ENCODE measurements at places on chromosomes 4 and X. TPM values are rescaled to one million over a fixed set of nuclear protein-coding genes. Genes with fewer than 3 reads are reported as not detected.

The TEC gene
- total RNA-seq, result 1.7 TPM

The HELT gene
- total RNA-seq, result not detected

The TBX22 gene
- total RNA-seq, result 0.81 TPM

The XPNPEP2 gene
- 0.11 TPM for total RNA-seq

The MAP3K15 gene
- total RNA-seq, result 1.3 TPM

The SORBS2 gene
- total RNA-seq, result 8.8 TPM

The DMP1 gene
- not detected for total RNA-seq

The TREX2 gene
- total RNA-seq, result 1.3 TPM

The FIP1L1 gene
- 71.2 TPM for total RNA-seq

GRCh38 chrX:106612393-106612763 is 600 bp downstream of the RADX start:
- no peak for DNase-seq
- H3K27ac ChIP-seq, result no peak overlapping the region
- H3K4me3 ChIP-seq, result peak overlapping the region; percentile 93
- H3K4me1 ChIP-seq, result no peaks in the 10 kb centered on the region
- no peaks in the 10 kb centered on the region for H3K27me3 ChIP-seq

- no peaks in the 10 kb centered on the region for H3K4me1 ChIP-seq
- H3K4me3 ChIP-seq, result no peak overlapping the region
- no peak overlapping the region for H3K27ac ChIP-seq
- no peaks in the 10 kb centered on the region for H3K27me3 ChIP-seq
- H3K36me3 ChIP-seq, result peaks cover 2% of the 10 kb centered on the region
Observed at GRCh38 chr4:4328840-4329239, 38.8 kb downstream of the ZBTB49 start.

DNA sequence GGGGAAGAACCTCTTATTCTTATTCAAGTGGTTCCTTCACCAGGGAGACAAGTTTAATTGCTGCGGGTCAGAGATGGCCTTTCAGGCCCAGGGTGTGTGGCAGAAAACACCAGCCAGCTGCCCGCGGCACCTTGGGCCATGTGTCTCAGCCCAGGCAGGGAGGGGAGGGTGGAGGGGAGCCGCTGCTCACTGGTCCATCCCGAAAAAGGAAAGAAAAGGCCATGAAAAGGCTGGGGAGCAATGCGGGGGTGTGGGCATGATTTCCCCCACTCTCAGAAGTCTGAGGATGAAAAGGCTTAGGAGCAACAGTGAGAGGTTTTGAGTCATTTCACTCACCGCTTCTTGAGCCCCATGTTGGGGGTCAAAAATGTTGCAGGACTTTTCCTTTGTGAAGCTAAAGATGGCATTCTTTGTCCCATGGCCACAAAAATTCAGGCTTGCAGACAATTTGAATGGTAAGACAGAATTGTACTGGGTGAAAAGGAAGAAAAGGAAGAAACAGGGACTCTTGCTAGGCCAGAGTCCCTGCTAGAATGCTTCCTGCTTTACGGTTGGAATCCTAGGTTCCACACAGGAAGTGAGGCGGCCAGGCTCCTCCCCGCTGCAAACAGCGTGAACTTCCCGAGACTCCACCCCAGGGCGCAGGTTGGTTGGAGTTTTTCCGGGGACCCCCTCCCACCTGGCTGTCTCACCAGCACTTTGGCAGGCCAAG is 17.4 kb upstream of the FAM47E start:
- H3K27ac ChIP-seq, result peak overlapping the region; percentile 31
- H3K36me3 ChIP-seq, result peaks cover 6% of the 10 kb centered on the region
- peak overlapping the region; percentile 35 for H3K4me3 ChIP-seq
- H3K27me3 ChIP-seq, result no peaks in the 10 kb centered on the region

- DNase-seq, result no peak
- no peaks in the 10 kb centered on the region for H3K4me1 ChIP-seq
- no peaks in the 10 kb centered on the region for H3K27me3 ChIP-seq
- no peaks in the 10 kb centered on the region for H3K36me3 ChIP-seq
Observed at GRCh38 chr4:163172647-163173046, 6.0 kb upstream of the NAF1 start.

DNA sequence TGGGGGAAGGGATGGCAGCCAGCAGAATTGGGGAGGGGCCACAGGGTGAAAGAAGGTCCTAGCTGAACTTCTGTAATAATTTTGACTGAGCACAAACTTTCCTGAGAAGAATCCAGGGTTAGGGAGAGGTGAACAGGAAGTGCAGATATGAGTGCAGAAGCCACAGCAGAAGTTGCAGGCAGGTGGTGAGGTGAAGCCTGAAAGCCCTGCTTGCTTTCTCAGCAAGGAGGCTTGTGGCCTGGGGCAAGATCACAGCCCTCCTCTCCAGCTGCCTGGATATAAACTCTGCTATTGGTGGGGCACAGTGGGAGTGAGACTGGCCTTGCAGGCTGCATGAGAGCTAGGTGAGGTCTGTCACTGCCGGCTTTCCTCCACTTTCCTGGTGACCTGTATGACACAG is 44.1 kb upstream of the UPRT start:
- no peak overlapping the region for H3K4me3 ChIP-seq
- H3K27me3 ChIP-seq, result no peaks in the 10 kb centered on the region
- no peak for DNase-seq
- peaks cover 10% of the 10 kb centered on the region for H3K36me3 ChIP-seq

GRCh38 chr4:152462047-152462446 is 73.8 kb downstream of the FBXW7 start:
- DNase-seq, result no peak
- H3K4me3 ChIP-seq, result no peak overlapping the region
- H3K27me3 ChIP-seq, result no peaks in the 10 kb centered on the region
- no peak overlapping the region for H3K27ac ChIP-seq
- H3K4me1 ChIP-seq, result no peaks in the 10 kb centered on the region

DNA sequence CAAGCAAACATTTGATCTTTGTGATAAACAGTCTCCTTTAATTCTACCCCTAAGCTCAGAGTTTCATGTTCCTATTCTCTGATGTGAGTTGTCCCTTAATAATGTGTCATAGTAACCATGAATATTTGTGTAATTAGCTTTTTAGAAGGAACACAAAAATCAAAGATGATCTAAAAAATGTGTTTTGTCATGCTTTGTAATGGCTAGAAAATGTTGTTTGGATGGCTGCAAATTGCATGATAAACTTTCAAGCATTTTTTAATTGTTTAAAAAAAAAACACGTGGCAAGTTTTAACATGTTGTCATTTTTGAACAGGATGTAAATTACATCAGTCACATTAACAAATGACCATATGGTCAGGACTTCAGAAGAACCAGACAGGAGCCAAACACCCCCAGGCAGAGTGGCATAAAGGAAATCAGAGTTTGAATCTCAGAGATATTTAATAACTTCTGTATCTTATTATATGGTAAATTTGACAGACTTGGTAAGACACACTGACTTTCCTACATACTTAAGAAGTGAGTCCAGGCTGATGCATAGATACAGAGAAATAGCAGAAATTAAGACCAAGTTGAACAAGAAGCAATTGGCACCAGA is 223.9 kb upstream of the VEGFC start:
- H3K4me3 ChIP-seq, result no peak overlapping the region
- peaks cover 11% of the 10 kb centered on the region for H3K36me3 ChIP-seq
- DNase-seq, result no peak
- no peak overlapping the region for H3K27ac ChIP-seq

GRCh38 chr4:139624441-139625092 is 41.1 kb upstream of the MGST2 start:
- H3K27me3 ChIP-seq, result peaks cover 38% of the 10 kb centered on the region
- no peak overlapping the region for H3K27ac ChIP-seq
- no peak overlapping the region for H3K4me3 ChIP-seq
- no peak for DNase-seq
- no peaks in the 10 kb centered on the region for H3K36me3 ChIP-seq

DNA sequence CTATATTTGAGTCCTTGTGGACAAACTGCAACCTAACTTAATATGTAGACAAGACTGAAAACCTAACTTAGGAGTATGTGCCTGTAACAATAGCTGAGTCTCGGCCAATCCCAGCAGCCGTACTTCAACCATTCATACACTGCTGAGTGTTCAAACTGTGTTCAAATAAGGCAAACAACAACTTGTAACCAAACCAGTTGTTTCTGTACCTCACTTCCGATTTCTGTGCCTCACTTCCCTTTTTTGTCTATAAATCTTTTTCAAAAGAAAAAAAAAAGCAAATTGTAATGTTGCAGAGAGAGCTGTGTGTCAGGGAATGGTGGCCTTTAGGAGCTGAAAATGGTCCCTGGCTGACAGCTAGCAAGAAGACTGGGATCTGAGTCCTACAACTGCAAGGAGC is 46.0 kb downstream of the GEMIN8 start:
- H3K27me3 ChIP-seq, result no peaks in the 10 kb centered on the region
- H3K4me1 ChIP-seq, result no peaks in the 10 kb centered on the region
- H3K36me3 ChIP-seq, result peaks cover 7% of the 10 kb centered on the region
- H3K27ac ChIP-seq, result no peak overlapping the region

DNA sequence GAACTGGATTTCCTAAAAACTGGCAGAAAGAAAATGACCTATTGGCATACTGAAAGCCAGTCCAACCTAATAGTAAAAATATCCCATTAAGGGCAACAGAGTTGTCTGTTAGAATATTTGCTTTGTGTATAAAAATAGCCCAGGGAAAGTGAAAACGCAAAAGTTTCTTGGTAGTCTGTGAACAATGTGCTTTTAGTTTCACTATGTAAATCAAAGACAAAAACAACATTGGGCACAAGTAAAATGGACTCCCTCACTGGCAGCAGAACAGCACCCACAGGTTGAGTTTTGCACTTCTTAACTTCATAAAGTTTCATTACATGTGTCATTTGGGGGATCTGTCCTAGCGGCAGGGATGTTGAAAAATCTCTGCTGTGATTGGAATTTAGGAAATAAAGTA is 4.3 kb upstream of the FGG start:
- no peaks in the 10 kb centered on the region for H3K4me1 ChIP-seq
- no peak overlapping the region for H3K27ac ChIP-seq
- no peak for DNase-seq
- no peaks in the 10 kb centered on the region for H3K36me3 ChIP-seq

DNA sequence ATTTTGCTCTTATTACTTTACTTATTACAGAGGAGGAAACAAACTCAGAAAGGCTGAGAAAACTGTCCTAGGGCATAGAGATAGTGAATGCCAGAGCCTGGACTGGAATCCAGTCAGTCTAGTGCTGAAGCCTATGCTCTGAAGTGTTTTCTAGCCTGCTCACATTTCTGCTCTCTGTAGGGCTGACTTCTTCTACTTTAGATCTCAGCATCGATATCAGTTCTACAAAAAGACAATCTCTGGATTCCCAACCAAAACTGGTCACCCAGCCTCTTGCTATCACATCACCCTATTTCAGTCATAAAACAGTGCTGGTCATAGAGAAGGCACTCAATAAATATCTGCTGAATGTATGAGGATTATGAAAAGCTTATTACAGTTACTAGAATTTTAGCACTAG is 87.2 kb downstream of the FAM13A start:
- no peak for DNase-seq
- no peak overlapping the region for H3K27ac ChIP-seq
- no peaks in the 10 kb centered on the region for H3K36me3 ChIP-seq
- no peaks in the 10 kb centered on the region for H3K4me1 ChIP-seq
- H3K27me3 ChIP-seq, result no peaks in the 10 kb centered on the region

DNA sequence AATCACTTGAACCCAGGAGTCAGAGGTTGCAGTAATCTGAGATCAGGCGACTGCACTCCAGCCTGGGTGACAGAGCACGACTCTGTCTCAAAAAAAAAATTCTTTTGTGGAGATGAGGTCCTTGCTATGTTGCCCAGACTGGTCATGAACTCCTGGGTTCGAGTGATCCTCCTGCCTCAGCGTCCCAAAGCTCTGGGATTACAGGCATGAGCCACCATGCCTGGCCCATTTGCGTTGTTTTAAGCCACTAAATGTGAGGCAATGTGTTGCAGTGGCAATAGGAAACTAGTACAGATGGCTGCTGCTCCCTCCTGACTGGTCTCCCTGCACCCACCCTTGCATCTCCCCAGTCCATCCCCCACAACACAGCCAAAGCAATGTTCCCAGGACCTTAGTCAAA is 40.0 kb upstream of the APLN start:
- no peak overlapping the region for H3K27ac ChIP-seq
- H3K27me3 ChIP-seq, result no peaks in the 10 kb centered on the region
- H3K4me3 ChIP-seq, result peak overlapping the region; percentile 62
- no peak for DNase-seq
- peaks cover 9% of the 10 kb centered on the region for H3K4me1 ChIP-seq
- peaks cover 2% of the 10 kb centered on the region for H3K36me3 ChIP-seq

DNA sequence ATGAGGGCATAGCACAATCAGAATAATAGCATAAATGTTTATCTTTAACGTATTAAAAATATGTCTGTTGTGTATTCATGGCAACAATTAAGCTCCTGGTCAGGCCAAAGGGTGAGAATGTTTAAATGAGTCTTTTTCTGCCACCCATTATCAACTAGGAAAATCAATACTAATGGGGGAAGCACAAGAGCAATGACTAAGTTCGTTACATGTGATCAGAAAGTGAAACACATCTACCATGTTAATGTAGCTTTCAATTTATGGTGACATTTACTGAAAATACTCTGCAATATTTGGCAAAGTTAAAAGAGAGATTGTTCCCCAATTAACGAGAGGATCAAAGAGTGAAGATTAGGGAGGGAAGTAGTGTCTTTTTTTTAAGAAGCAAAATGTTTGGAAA is 143.7 kb downstream of the NAA11 start:
- H3K4me3 ChIP-seq, result no peak overlapping the region
- no peaks in the 10 kb centered on the region for H3K36me3 ChIP-seq
- DNase-seq, result no peak
- no peaks in the 10 kb centered on the region for H3K27me3 ChIP-seq
- no peak overlapping the region for H3K27ac ChIP-seq
- no peaks in the 10 kb centered on the region for H3K4me1 ChIP-seq

GRCh38 chrX:153921070-153921469 is 5.0 kb downstream of the ARHGAP4 start:
- H3K4me3 ChIP-seq, result no peak overlapping the region
- no peaks in the 10 kb centered on the region for H3K27me3 ChIP-seq
- peaks cover 20% of the 10 kb centered on the region for H3K36me3 ChIP-seq
- H3K4me1 ChIP-seq, result no peaks in the 10 kb centered on the region
- no peak for DNase-seq
- H3K27ac ChIP-seq, result no peak overlapping the region

- no peaks in the 10 kb centered on the region for H3K4me1 ChIP-seq
- DNase-seq, result no peak
- H3K36me3 ChIP-seq, result peaks cover 10% of the 10 kb centered on the region
- no peak overlapping the region for H3K27ac ChIP-seq
- H3K4me3 ChIP-seq, result no peak overlapping the region
Observed at GRCh38 chrX:18598413-18598812, 73.5 kb downstream of the RS1 start.

- H3K4me1 ChIP-seq, result peaks cover 6% of the 10 kb centered on the region
- peak overlapping the region; percentile 100 for H3K27ac ChIP-seq
- H3K4me3 ChIP-seq, result peak overlapping the region; percentile 73
Observed at GRCh38 chrX:24646006-24646405, 1.1 kb downstream of the PCYT1B start.

DNA sequence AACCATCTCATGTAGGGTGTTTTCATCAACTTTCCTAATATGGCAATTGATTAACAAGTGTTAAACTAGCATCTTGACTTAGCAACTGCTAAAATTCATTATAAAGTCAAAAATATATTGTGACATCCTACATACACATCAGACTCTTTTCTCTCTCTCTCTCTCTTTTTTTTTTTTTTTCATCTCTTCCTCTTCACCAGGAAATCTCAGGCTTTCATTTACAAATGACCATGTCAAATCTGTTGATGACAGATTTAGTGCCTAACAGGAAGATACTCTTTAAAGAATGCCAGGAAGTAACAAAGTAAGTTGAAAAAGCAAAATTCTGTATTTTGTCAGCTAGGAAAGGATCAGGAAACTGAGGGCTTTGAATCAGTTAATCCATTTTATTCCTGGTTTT is 365.5 kb downstream of the PCDH7 start:
- no peak overlapping the region for H3K4me3 ChIP-seq
- H3K27me3 ChIP-seq, result no peaks in the 10 kb centered on the region
- H3K27ac ChIP-seq, result no peak overlapping the region
- H3K36me3 ChIP-seq, result no peaks in the 10 kb centered on the region
- no peaks in the 10 kb centered on the region for H3K4me1 ChIP-seq
- no peak for DNase-seq
